Caudate nucleus (tissue), 63 donors: ENCODE measurements at places on chromosomes 1 and 21.

- DNase-seq: no peak
Observed at GRCh38 chr1:54977533-54978297, 2.7 kb upstream of the TMEM61 start.

DNA sequence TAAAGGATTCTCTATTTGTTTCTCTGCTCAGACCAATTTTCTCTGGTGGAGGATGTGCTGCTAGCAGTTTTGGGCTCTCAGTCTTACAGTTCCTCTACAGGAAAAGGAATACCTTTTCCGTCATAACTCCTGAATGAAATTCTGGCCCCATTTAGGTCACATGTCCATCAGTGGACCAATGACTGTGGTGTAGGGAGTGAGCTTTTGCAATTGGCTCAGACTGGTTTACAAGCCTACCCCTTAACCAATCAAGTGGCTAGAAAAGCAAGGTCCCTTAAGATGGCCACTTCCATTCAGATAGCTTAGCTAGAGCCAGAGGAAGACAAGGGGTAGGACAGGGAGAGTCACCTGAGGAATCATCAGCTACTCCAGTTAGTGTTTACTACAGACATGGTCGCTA lies 16.4 kb upstream of the ZNF281 start:
- no peak for DNase-seq

DNA sequence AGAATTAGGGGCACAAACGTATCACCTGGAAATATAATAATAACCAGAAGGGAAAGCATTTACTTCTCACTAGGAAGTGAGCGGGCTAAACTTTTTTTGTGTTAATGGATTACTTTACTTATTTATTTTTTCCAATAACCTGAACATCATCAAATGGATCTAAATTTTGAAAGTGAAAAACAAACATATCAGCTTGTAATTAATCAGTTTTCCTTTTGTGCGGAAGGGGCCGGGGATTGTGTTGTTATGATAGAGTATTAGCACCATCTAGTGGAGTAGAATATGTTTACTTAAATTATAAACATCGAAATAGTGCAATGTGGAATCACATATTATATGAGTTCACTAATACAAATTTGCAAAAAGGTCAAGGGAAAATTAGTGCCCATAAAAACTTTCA lies 9.0 kb downstream of the CFH start:
- no peak for DNase-seq

DNA sequence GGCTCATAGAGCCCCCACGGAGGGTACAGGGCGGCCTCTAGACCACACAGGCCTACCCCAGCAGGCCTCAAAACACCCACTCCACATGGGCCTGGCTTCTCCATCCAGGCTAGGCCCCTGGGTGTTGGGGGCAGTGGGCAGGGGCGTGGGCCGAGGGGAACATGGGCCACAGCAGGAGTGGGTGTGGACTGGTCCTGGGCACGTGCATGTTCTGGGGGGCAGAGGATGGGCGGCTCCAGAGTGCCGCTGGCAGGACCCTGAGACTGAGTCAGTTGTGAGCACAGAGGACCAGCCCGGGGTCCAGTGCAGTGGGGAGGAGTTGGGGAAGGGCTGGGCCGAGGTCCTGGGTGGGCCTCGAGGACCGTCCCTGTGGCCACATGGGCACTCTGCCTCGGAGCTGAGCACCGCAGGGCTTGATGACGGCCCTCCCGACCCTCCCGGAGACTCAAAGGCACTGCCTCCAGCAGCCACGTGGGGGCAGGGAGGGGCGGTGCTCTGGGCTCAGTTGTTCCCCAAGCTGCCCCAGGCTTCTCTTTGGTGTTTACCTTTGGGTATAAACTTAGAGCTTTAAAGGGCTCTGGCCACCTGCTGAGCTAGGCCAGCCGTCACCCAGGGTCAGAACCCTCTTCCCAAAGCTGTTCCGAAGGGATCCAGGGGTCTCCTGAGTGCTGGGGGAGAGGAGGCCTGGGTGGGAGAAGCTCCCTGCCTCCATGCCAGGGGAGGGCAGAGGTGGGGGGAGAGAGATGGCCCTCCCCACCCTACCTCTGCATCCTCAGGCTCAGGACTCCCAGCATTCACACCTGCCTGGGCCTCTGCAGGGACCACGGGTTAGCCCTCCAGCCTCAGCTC lies 79.9 kb downstream of the MORN1 start:
- DNase-seq: no peak

GRCh38 chr1:24859063-24860010 lies 70.7 kb downstream of the RUNX3 start:
- no peak for DNase-seq

DNA sequence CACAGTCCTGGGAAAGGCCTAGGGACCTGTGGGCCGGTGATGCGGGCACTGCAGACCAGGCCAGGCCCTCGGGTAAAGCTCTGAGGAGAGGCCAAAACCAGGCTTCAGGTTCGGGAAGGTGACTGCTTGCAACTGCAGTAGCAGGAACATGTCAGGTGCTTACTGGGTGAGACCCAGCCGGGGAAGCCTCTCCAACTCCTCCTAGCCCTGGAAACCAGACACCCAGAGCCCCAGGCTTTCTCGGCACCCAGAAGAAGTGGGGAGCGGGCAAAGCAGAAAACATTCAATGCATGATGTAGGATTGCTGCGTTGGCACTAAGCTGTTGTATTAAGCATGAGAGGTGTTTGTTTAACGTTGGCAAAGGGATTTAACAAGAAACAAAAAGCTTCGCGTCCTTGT lies 20.2 kb upstream of the GNPAT start:
- no peak for DNase-seq

- no peak for DNase-seq
Observed at GRCh38 chr1:110610084-110610483, 3.9 kb upstream of the KCNA2 start.

- no peak for DNase-seq
Observed at GRCh38 chr21:15713412-15713811, 16.4 kb upstream of the USP25 start.

GRCh38 chr1:102191723-102192122 lies 195.0 kb upstream of the OLFM3 start:
- DNase-seq: no peak

- DNase-seq: no peak
Observed at GRCh38 chr1:210394281-210394821, 65.6 kb downstream of the HHAT start.

DNA sequence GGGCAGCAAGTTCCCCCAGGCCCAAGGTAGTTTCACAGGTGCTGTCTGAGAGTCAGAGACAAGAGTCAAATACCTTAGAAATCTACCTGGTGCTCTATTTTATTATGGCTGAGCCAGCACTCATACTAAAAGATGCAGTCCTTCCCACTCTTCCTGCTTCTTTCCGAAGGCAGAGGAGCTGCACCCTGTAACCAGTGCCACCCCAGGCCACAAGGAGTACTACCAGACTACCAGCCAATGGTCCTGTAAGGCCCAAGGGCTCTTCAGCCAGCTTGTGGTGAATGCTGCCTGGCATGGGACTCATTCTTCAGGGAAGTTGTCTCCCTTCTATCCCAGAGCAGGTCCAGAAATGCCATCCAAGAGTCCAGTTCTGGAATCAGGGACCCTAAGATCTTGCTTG lies 203.8 kb upstream of the DUSP10 start:
- no peak for DNase-seq

GRCh38 chr1:220123889-220124288 lies 30.0 kb downstream of the IARS2 start:
- no peak for DNase-seq

DNA sequence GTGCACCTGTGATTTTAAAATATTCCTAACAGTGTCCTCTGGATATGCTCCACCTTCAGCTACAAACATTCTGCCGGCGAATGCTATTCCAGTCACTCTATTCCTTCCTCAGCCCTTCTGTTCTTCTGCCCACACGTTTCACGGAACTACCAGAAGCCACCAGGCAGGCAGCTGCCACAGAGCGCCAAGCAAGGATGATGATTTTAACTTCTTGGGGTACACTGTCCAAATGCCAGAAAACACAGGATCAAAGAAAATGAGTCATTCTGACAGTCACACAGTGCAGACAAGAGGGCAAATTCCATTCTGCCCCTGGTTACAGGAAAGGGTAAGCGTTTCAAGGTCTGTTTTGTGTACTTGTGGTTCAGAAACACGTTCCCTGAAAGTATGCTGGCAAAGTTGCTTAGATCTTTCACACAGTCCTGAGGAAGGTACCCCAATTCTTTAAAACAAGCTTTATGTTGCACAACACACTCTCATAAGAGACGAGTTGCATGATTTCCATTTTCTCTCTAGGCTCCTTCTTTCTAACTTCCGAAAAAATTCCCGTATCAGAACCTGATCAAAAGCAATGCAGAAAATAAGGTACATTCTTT lies 508.3 kb upstream of the PKN2 start:
- no peak for DNase-seq

- no peak for DNase-seq
Observed at GRCh38 chr1:223180731-223181321, 37.8 kb upstream of the TLR5 start.
